Activated CD4-positive, CD25-positive, alpha-beta regulatory T cell treated with anti-CD3 and anti-CD28 coated beads, Interleukin-2, amount 50 U/mL, for 16 hours (primary cell): ENCODE measurements at places on chromosomes 1 and 21.

DNA sequence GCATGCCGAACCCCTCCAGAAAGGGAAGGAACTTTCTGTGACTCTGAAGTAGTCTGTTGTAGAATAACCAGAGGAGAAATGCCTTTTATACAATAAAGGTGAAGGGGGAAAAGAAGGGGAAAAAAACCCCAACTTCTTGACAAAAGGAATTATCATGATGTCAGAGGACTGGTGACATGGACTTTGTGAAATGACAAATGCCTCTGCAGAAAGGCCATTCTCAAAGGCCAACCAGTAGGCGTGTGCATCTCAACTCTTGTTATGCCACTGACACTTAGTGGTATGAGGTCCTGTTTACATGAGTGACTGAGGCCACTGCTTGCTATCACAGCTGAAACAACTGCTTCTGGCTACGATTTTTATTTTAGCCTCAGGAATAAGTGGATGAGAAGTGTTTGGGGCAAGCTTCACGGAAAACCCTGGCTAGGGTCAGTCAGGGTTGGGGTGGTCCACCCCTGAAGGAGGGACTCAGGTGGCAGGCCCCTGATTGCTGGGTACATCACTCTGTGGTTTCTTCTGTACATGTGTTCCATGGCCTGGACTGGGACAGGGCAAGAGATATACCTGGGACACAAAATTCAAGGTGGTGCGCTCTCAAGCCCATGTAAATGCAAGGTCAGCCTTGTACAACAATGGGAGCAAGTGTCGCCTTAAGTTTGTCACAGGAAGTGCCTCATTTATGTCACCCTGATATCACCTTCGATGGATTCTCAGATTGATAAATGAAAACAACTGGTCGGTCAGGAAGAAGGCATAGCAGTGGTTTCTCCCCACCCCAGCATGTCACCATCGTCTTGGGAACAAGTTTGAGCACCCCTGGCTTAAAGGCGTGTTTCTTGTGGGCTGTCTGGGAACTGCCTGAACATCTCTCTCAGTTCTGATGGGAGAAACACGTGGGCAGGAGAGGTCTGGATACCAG, 12.4 kb downstream of the RUNX1 start:
- no peak for DNase-seq

GRCh38 chr1:237817277-237817676, 73.4 kb downstream of the ZP4 start:
- DNase-seq = no peak

DNA sequence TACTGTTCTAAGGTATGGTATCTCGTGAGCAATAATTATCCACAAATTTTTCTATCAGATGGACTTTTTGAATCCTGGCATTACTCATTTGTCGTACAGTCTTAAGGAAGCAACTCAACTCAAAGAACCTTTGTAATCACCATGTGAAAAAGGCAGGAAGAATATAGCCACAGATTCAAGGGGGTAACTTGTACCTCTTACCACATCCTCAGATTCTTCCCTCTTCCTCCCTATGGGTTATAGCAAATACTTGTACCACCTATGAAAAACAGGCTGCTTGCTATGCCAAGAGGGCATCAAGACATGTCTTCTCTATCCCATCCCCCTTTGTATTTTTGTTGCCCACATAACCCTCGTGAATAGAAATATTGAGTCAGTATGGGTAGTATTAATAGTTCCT, 616.6 kb upstream of the USP24 start:
- no peak for DNase-seq

GRCh38 chr1:168613691-168614231, 37.4 kb downstream of the XCL1 start:
- no peak for DNase-seq

DNA sequence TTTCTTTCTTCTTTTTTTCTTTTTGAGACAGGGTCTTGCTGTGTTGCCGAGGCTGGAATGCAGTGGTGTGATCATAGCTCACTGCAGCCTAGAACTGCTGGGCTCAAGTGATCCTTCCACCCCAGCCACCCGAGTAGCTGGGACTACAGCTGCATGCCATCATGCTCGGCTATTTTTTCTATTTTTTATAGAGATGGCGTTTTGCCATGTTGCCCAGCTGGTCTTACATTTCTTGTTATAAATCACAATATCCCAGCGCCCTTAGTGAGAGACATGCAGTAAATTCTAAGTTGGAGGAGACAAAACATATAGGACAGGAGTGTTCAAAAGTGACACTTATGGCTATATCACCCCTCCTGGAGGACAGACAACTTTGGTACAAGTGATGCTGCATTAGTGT, 31.3 kb upstream of the ACTN2 start:
- DNase-seq = no peak
